Activated naive CD8-positive, alpha-beta T cell treated with anti-CD3 and anti-CD28 coated beads for 36 hours (primary cell): ENCODE measurements at places on chromosomes 3 and 15. TPM values are rescaled to one million over a fixed set of nuclear protein-coding genes. Genes with fewer than 3 reads are reported as not detected.

DNA sequence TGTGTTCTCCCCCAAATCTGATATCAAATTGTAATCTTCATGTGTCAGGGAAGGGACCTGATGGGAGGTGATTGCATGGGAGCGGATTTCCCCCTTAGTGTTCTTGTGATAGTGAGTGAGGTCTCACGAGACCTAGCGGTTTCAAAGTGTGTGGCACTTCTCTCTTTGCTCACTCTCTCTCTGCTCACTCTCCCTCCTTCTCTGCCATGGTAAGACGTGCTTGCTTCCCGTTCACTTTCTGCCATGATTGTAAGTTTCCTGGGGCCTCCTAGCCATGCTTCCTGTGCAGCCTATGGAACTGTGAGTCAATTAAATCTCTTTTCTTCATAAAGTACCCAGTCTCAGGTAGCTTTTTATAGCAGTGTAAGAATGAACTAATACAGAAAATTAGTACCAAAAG is 30.6 kb upstream of the OR5H6 start:
- H3K27ac ChIP-seq: no peak overlapping the region
- H3K4me3 ChIP-seq: no peak overlapping the region
- H3K36me3 ChIP-seq: no peaks in the 10 kb centered on the region

Gene ERICH6
- total RNA-seq: not detected

DNA sequence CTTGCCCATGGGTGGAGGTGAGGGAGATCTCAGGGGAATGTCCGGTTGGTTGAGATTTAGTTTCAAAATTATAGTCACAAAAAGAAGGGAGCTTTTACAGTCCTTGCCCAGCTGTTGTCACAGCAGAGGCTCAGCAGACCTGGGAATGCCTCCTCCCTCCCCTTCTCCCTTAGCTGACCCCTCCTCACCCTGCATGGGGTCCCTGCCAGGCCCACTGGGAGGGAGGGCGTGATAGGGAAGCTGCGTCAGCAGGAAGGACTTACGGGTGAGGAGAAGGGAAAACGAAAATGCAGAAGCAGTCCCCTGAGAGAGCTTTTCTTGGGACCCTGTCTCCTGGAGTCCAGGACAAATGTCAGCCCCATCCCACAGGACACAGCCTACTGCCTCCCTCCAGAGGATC is 18.9 kb downstream of the SCN5A start:
- H3K4me3 ChIP-seq: no peak overlapping the region
- DNase-seq: no peak
- no peaks in the 10 kb centered on the region for H3K36me3 ChIP-seq
- H3K4me1 ChIP-seq: no peaks in the 10 kb centered on the region

GRCh38 chr15:90087454-90088154 is 14.7 kb downstream of the IDH2 start:
- H3K4me1 ChIP-seq: peaks cover 3% of the 10 kb centered on the region
- H3K27ac ChIP-seq: no peak overlapping the region
- DNase-seq: peak; percentile 42
- H3K4me3 ChIP-seq: no peak overlapping the region
- H3K36me3 ChIP-seq: peaks cover 23% of the 10 kb centered on the region

Gene PPCDC
- total RNA-seq: 29.4 TPM

DNA sequence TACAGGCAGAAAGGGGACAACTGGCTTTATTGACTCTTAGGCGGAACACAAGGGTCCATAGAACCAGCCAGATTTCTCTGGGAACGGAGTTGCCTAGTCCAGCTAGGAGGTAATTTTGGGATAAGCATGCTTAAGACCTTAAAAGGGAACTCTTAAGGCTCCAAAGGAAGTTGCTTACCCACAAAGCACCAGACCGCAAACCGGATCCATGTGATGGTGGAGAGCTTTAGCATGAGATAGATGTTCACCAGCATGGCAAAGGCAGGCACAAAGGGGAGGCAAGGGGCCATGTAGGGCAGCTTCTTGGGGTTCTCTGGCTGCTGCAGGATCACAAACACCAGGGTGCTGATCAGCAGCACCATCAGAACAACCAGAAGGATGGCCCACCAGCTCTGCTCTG is 61.4 kb downstream of the CLDN11 start:
- H3K27me3 ChIP-seq: peaks cover 11% of the 10 kb centered on the region
- H3K4me1 ChIP-seq: no peaks in the 10 kb centered on the region
- H3K36me3 ChIP-seq: no peaks in the 10 kb centered on the region
- DNase-seq: no peak
